ENCODE measurements at places on chromosomes 7 and 10.

GRCh38 chr10:30384701-30385201, 35.7 kb upstream of the MTPAP start:
- peak; percentile 30 for DNase-seq

- no peak for DNase-seq
These were observed 56.7 kb upstream of the TFEC start for GRCh38 chr7:116087291-116087690.

DNA sequence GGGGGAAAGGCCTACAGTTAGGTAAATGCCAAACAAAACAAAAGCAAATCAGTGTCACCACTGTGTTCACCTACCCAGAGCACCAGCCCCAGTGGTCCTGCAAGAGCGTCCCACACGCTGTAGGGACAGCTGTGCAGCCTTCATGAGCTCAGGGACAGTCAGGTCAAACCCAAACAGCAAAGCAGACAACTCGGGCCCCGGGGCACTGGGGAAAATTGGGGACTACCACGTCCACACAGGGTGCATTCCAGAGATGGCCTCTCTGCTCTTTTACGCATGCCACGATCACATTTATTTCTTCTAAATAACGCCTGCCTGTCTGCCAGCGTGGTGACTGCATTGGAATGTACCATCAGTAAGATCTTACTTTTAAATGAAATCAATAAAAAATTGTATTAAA, 21.7 kb downstream of the EBF3 start:
- DNase-seq, result no peak

GRCh38 chr10:133162910-133163856, 3.2 kb downstream of the KNDC1 start:
- DNase-seq, result no peak

GRCh38 chr7:897771-898376, 21.5 kb downstream of the GET4 start:
- DNase-seq, result no peak

GRCh38 chr10:80144067-80144695, 11.7 kb downstream of the PLAC9 start:
- no peak for DNase-seq

GRCh38 chr7:90709501-90710465, 113.7 kb downstream of the CDK14 start:
- no peak for DNase-seq

GRCh38 chr7:129391546-129392171, 42.6 kb upstream of the STRIP2 start:
- no peak for DNase-seq

DNA sequence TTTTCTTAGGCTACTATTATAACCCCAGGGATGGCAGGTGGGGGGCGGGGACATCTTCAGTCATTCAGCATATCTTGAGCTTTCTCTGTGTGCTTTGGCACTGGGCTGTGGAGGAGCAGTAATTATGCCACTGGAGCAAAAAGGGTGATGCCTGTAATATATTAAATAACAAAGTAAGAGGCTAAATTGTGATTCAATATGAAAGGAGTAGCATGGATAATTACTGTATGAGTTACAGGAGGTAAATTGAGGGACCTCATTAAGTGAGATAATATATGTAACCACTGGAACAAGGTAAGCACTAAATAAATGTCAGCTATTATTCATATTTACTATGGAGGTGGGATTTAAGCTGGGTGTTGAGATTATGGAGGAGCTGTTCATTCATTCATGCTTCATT, 3.3 kb upstream of the STN1 start:
- no peak for DNase-seq

DNA sequence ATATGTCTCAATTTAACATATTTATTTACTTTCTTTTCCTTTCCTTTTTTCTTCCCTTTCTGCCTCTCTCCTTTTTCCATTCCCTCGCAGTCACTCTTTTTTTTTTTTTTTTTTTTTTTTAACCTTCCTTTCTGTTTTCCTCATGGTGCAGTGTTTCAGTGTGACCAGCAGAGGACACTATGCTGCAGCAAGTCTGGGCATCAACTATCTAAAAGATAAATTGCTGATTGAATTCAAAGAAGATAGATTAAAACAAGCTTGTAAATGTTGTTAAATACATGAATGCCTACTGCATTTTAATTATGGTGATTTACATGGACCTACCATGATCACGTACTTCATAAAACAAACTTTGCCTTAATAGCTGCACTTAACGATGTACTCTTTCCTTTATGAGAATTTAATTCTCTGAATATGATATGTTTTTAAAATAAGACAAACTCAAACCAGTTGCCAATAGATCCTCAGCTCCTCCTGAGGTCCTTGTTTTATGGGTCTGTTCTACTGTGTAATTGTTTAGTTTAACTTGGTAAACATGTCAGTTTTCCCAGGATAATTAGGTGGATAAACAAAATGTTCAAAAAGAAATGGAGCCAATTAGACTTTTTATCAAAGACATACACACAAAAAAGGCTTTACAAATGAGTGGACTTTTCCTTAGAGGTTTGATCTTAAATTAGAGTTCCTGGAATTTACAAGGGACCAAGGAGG, 101.0 kb upstream of the AGR3 start:
- peak; percentile 57 for DNase-seq
